Effector memory CD4-positive, alpha-beta T cell (primary cell): ENCODE measurements at places on chromosomes 3 and 15.

DNA sequence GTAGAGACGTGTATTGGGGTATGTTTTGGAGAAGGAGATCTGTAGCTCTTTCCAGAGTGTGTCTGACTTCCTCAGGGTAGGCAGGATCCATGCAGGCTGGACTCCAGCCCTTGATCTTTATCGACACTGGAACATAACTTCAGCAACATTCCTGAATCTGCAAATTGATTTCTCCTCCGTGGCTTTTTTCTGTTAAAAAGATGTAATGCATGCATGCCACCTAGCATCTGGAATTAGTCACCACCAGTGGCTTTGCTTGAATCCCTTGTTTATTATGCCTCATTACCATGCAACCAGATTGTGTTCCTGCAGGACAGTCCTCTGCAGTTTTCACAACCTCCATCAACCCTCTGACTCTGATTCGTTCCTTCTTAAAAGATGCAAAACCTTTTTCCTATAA is 86.1 kb downstream of the CCNL1 start:
- no peaks in the 10 kb centered on the region for H3K36me3 ChIP-seq
- DNase-seq, result no peak
- no peak overlapping the region for H3K4me3 ChIP-seq

- DNase-seq, result no peak
- H3K27ac ChIP-seq, result no peak overlapping the region
- H3K27me3 ChIP-seq, result no peaks in the 10 kb centered on the region
- H3K4me1 ChIP-seq, result no peaks in the 10 kb centered on the region
Observed at GRCh38 chr15:48643776-48644466, 1.6 kb downstream of the FBN1 start.

DNA sequence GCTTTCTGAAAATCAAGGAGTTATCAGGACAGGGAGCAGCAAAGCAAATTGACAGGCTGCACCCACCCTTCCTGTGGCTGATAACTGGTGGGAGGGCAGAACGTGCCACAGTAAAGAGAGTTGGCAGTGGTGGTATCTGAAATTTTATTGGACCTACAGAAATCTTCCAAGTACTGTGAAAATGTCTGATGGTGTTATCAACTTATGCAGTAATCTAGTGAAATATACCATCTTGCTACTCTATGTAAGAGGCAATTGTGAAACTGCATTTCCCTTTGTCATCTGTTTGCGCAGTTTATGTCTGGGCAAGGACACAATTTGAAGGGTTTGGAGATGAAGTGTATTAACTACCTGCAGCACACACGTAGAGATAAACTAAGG is 1.5 kb downstream of the PLCL2 start:
- DNase-seq, result no peak
- H3K4me1 ChIP-seq, result peaks cover 23% of the 10 kb centered on the region
- no peaks in the 10 kb centered on the region for H3K27me3 ChIP-seq
- H3K27ac ChIP-seq, result peak overlapping the region; percentile 93

DNA sequence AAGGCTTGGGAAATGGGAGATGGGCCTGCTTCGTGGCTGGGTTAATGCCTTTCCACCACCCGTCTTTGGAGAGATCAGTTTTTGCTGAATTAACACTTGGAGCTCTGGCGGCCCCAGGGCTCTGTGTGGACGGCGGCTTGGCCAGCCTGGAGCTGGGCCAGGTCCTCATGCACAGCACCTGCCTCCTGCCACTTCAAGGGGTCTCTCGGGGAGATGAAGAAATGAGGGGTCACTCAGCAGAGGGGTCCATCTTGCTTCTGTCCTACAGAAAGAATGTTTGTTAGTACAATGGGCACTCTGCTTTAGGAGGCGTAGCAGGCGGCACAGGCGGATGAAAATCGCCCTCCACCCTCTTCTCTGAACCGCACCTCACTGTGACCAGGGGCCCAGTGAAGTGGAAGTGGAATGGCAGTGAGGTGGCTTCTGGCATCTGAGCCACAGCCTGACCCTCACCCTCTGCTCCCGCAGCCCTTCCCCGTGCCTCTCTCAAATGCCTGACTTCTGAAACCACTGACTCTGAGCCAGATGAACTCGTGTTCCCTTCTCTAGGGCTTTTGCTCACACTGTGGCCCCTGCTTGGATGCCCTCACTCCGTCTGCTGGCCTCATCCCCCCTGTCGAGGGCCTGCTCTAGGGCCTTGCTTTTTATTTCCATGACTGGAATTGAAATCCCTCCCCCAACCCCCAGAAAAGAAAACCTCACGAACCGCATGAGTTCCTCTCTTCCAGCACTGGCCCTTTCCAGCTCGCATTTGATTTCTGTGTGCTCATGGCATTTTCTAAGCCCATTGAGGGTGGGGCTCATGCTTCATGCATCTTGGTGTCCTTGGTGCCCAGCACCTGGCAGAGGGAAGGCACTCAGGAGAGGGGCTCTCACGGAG is 42.2 kb downstream of the CHDH start:
- H3K36me3 ChIP-seq, result no peaks in the 10 kb centered on the region
- no peak for DNase-seq
- no peak overlapping the region for H3K27ac ChIP-seq
- H3K4me1 ChIP-seq, result no peaks in the 10 kb centered on the region

DNA sequence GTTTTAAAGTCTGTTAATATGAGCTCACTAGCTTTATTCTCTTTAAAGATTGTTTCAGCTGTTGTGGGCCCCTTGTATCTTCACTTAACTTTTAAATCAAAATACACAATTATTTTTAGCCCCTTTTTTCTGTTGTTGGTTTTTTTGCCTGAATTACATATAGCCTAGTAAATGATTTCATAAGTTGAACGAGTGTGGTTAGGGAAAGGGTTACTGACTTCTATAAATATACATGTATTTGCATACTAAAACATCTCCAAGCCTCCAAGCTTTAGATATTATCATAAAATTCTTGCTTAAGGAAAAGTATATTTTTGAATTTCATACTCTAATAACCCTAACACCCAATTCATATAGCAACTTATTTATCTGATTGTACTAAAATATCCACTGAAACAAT is 73.2 kb upstream of the ARL6 start:
- H3K27me3 ChIP-seq, result no peaks in the 10 kb centered on the region
- H3K27ac ChIP-seq, result no peak overlapping the region
- H3K36me3 ChIP-seq, result no peaks in the 10 kb centered on the region
- H3K4me1 ChIP-seq, result no peaks in the 10 kb centered on the region
- H3K4me3 ChIP-seq, result no peak overlapping the region
- DNase-seq, result no peak

- peak overlapping the region; percentile 67 for H3K27ac ChIP-seq
- no peaks in the 10 kb centered on the region for H3K36me3 ChIP-seq
- H3K4me3 ChIP-seq, result peak overlapping the region; percentile 75
- no peak for DNase-seq
Observed at GRCh38 chr15:68228971-68229385, 550 bp downstream of the CLN6 start.

DNA sequence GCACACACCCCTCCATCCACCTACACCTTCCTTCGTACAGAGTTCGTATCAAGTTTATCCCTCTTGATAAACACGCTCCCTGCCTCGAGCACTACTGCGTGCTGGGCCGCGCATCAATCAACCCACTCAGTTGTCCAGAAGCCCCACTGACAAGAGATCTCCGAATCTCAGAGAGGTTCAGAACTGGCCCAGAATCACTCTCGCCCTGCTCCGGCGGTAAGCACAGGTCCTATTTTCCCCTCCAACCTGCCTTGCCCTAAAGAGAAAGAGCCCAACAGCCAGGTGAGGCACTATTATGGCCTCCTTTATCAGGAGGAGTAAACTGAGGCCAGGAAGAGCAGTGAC is 494 bp upstream of the NISCH start:
- H3K36me3 ChIP-seq, result peaks cover 18% of the 10 kb centered on the region
- no peaks in the 10 kb centered on the region for H3K27me3 ChIP-seq
- no peak for DNase-seq
- peak overlapping the region; percentile 88 for H3K27ac ChIP-seq
- peaks cover 27% of the 10 kb centered on the region for H3K4me1 ChIP-seq
- peak overlapping the region; percentile 47 for H3K4me3 ChIP-seq

DNA sequence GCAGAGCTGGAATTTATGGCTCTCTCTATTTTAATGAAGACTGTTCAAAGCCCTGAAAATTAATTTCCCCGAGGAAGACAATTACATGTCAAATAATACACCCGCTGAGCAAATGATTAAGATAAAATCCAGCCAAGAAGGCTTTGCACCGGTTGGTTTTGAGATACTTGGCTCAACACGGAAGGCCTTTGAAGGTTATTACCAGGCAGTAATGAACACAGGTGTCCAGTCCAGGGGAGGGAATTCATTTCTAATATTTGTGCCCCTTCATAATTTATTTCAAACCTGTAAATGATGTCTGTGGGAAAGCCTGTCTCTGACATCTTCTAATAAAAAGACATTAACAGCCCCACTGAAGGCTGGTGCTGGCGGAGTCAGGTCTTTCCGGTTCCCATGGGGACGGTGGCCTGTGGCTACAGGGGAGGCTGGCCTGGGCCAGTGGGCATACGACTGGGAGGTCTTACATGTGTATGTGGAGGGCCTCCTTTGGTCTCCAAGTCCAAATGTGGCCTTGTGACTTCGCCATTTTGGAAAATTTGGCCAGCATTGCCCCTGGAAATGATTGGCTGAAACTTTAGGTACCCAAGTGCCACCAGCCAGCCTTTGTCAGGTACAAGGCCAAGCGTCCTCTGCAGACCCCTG is 49.9 kb upstream of the IQSEC1 start:
- no peaks in the 10 kb centered on the region for H3K4me1 ChIP-seq
- no peak for DNase-seq
- no peak overlapping the region for H3K27ac ChIP-seq
- no peaks in the 10 kb centered on the region for H3K27me3 ChIP-seq
- H3K36me3 ChIP-seq, result no peaks in the 10 kb centered on the region
- no peak overlapping the region for H3K4me3 ChIP-seq

GRCh38 chr3:114043205-114043604 is 13.1 kb downstream of the CCDC191 start:
- no peaks in the 10 kb centered on the region for H3K36me3 ChIP-seq
- H3K4me1 ChIP-seq, result no peaks in the 10 kb centered on the region
- no peak for DNase-seq
- no peak overlapping the region for H3K4me3 ChIP-seq
- no peaks in the 10 kb centered on the region for H3K27me3 ChIP-seq
- no peak overlapping the region for H3K27ac ChIP-seq

DNA sequence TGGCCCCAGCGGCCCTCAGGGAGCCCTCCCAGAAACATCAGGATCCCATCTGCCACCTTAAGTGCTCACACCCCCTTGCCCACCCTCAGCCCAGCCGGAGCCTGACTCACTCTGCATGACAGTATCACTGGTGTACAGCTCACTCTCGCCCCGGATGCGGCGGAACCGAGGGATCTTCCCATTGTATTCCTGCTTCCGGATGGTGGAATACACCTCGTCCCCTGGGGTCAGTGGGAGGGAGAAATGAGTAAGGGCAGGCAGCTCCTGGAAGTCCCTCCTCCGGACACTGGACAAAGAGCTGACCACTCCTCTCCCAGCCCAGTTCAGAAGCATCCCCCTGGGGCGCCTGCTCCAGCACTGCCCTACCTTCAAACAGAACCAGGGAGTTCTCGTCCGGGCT is 16.5 kb downstream of the SEMA7A start:
- H3K27me3 ChIP-seq, result no peaks in the 10 kb centered on the region
- no peaks in the 10 kb centered on the region for H3K4me1 ChIP-seq
- H3K36me3 ChIP-seq, result no peaks in the 10 kb centered on the region
- H3K27ac ChIP-seq, result no peak overlapping the region

DNA sequence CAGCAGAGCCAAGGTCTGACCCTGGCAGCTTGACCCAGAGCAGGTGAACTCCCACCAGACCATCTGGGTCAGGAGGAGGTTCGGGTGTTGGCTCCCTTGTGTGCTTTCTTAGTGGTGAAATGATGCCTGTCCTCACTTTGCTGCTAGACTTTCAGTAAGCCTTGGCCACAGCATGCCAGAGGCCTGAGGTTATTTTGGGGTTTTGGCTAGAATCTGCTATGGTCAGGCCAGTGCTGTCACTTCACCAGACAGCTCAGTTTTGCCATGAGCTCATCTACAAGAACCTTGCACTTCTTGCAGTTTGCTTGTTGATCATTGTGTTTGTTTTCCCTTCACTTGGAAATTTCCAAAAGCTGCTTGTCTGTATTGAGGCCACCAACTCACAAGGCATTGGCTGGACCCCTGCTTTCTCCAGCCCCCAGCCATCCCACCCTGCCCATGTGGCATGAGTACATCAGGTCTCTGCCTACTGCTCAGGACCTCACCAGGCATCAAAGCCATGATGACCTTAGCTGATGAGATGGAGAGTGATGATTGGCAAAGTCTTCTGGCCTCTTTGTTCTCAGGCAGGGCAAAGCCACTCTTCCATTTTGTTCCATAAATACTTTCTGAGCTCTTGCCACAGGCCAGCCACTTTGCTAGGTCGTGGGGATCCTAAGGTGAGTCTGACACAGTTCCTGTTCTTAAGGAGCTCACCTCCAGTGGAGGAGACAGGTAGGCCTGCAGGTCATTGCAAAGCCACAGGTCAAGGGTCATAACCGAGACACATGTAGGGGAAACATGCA is 122.6 kb downstream of the ARNT2 start:
- no peaks in the 10 kb centered on the region for H3K4me1 ChIP-seq
- DNase-seq, result no peak
- H3K36me3 ChIP-seq, result no peaks in the 10 kb centered on the region
- H3K4me3 ChIP-seq, result no peak overlapping the region
- no peak overlapping the region for H3K27ac ChIP-seq

DNA sequence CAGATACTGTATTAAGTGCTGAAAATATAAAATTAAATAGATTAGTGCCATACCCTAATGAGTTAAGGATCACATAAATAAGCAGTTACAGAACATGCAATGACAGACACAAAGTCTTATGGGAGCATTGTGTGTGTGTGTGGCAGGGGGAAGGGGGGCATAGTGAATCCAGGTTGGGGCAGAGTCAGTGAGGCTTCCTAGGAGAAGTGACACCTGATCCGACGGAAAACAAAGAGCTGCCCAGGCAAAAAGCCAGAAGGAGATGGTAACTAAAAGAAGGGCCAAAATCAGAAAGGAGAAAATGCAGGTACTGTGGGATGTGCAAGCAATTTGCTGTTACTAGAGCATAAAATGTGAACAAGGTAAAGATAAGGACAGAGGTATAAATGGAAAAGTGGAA is 80.1 kb upstream of the CHRM5 start:
- no peaks in the 10 kb centered on the region for H3K4me1 ChIP-seq
- no peak for DNase-seq
- no peaks in the 10 kb centered on the region for H3K27me3 ChIP-seq
- no peak overlapping the region for H3K4me3 ChIP-seq
- H3K27ac ChIP-seq, result no peak overlapping the region

DNA sequence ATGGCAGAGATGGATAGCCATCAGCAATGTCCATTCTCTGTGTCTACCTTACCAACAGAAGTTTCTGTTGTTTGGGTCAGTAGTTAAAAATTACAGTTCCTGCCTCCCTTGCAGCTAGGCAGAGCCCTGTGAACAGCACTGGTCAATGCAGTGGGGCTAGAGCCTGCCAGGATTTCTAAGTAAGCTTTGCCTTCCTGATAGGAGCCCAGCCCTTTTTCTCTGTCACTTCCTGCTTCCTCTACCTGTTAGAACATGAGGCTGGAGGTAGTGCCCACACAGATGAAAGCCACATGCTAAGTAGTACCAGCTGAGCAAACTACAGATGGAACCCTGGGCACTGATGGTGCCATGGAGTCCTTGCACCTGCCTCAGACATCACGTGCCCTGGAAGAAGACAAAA is 45.0 kb downstream of the MGLL start:
- DNase-seq, result no peak
- no peak overlapping the region for H3K27ac ChIP-seq
- H3K4me1 ChIP-seq, result no peaks in the 10 kb centered on the region
- no peaks in the 10 kb centered on the region for H3K36me3 ChIP-seq
- no peak overlapping the region for H3K4me3 ChIP-seq
- H3K27me3 ChIP-seq, result no peaks in the 10 kb centered on the region

GRCh38 chr15:68241088-68241935 is 11.8 kb upstream of the CLN6 start:
- H3K36me3 ChIP-seq, result no peaks in the 10 kb centered on the region
- H3K27ac ChIP-seq, result no peak overlapping the region
- no peaks in the 10 kb centered on the region for H3K4me1 ChIP-seq
- H3K4me3 ChIP-seq, result no peak overlapping the region
- H3K27me3 ChIP-seq, result no peaks in the 10 kb centered on the region
